Epithelial cell of alveolus of lung (primary cell): ENCODE measurements at places on chromosomes 7 and 10. TPM values are rescaled to one million over a fixed set of nuclear protein-coding genes. Genes with fewer than 3 reads are reported as not detected.

PLEKHS1 gene
- total RNA-seq, result not detected in 2 replicates

NXPH1 gene
- total RNA-seq, result not detected in 2 replicates

OR2A1 gene
- 0.13 and 0.24 TPM in 2 replicates for total RNA-seq

ERVW-1 gene
- 0.16 TPM in 1 of 2 replicates, not detected in the other for total RNA-seq

ELN gene
- total RNA-seq, result 2.3 and 16.4 TPM in 2 replicates

GIMAP5 gene
- total RNA-seq, result 0.13 TPM in 1 of 2 replicates, not detected in the other

PDZD7 gene
- total RNA-seq, result 0.40 and 0.91 TPM in 2 replicates
